ENCODE measurements at places on chromosomes 3 and 15.

- no peak for DNase-seq
These were observed 123.2 kb downstream of the DNAJB8 start for GRCh38 chr3:128343287-128344051.

DNA sequence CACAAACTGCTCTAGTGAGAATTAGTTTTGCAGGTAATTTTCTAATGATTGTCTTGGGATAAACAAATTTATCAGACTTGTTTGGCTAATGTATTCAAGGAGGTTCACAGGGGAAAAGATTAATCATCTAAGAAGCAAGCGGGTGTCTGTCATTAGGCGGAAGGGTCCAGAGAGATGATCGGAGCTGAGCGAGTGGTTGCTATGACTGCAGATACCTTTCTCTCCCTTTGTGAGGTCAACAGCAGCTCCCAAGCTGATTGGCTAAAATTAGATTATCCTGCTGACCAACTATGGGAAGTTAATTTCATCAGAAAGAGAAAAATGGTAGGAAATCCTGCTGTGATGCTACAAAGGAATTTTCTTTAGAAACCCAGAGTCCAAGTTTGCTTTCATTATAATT lies 276.0 kb downstream of the SOX2 start:
- DNase-seq = no peak

- DNase-seq = no peak
These were observed 127.9 kb downstream of the DMXL2 start for GRCh38 chr15:51494411-51495314.

DNA sequence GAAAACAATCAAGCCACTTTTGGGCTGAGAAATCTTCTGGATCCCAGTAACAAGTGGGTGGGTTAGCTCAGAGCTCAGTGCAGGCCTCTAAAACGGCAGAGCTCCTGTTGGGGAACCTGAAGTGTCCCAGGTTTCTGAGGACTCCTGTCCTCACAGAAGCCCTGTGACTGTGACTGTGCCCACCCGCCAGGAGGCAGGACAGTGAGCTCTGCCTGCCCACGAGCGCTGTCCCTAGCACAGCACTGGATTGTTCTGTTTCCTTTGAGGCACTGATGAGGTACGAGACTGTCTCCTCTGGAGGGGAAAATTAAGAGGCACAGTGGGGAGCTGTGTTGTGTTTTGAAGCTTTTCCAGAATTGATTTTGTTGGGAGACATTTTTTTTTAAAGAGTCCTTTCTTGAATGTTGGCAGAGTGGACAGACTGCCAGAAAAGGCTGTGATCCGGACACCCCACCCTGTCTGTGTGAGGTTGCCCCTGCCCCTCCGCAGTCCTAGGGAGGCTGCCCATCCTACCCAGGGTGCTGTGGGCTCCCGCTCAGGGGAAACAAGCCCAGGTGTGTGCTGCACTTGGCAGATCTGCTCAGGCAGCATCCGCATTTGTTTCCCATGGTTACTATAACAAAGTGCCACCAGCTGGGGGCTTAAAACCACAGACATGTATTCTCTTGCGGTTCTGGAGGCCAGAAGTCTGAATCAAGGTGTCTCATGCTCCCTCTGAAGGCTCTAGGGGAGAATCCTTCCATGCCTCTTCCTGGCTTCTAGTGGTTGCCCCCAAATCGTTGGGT lies 66.6 kb upstream of the LARS2 start:
- DNase-seq = no peak

DNA sequence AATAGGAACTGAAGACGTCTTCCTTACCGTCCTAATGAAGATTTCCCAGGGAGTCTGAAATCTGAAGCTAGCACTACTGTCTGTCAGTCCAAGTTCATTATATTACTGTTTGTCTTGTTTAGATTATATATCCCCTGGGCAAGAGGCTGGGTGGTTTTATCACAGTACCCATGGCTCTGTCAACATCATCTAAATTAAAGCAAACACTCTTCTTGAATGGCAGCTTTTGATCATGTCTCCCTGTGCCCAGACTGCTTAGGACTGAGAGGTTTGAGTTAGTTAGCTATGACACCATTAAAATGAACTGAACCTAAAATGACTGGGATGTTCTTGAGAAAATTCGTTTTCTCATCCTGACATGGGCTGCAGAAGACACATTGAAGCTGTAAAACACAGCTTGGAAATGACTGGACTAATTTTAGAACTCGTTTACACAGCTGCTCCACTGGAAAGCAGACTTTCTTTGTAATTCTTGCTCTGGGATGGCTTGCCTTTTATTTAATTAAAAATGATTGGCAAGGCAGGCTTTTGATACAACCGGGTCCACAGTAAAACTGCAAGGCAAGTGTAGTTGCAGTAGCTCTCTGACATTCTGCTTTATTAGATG lies 243.5 kb downstream of the MFSD1 start:
- DNase-seq = no peak

DNA sequence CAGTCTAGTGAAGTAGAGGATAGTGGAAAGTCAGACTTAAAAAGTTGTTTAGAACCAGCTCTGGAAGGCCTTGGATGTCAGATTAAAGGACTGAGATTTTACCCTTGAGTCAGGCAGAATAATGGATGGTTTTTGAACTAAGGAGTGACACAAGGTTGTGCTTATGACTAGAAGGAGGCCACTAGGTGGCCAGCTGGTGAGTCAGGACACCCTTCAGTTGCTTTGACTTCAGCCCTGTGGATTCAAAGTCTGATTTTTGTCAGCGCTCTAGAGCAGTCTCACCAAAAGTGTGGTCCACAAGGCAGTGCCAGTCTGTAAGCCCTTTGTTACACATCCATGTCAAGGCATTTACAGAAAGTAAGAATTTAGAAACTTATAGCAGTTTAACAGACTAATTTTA lies 3.8 kb upstream of the GABPB1 start:
- peak; percentile 37 for DNase-seq

DNA sequence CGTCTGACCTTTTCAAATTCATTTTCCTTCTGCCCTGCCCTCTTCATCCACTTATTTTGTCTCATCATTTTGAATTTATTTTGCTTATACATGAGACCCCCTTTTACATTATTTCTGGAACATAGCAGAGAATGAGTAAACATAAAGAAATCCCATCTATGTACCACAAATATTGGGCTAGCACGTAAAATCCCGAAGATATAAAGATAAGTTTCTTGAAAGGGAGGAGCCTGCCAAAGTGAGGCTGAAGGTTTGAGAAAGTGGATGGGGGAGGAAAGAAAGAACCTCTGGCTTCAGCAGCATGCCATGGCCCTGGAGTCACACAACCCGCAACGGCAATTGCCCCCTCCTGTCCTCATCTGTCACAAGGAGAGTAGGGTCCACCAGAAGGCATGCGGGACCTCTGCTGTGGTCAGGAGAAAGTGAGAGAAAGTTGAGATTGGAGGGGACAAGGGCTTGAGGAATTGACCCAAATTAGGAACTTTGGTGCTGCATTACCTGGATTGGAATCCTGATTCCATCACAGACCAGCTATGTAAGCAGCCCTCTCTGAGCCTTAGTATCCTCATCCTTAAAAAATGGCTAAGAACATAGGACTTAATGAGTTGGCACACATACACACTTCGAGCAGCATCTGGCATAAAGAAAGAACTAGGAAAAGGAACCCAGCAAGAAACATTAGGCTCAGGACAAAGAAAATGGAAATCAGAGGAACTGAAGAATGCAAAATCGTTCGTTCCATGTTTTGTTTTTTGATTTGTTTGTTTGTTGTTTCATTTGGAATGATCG lies 53.7 kb upstream of the GYG1 start:
- DNase-seq = no peak

- DNase-seq = peak; percentile 77
These were observed at the start of gene EOMES for GRCh38 chr3:27721717-27722564. EOMES (minus strand) TSS chr3:27722323; CDS start chr3:27722294, 29 bp downstream.

GRCh38 chr3:160685144-160685766 lies 8.3 kb downstream of the ARL14 start:
- DNase-seq = no peak

- no peak for DNase-seq
These were observed 40.3 kb downstream of the GNB4 start for GRCh38 chr3:179410999-179411398.

All from CD4-positive, alpha-beta T cell treated with Interleukin-15 for 4 hours (primary cell).